ENCODE measurements at places on chromosomes 12 and 14.

DNA sequence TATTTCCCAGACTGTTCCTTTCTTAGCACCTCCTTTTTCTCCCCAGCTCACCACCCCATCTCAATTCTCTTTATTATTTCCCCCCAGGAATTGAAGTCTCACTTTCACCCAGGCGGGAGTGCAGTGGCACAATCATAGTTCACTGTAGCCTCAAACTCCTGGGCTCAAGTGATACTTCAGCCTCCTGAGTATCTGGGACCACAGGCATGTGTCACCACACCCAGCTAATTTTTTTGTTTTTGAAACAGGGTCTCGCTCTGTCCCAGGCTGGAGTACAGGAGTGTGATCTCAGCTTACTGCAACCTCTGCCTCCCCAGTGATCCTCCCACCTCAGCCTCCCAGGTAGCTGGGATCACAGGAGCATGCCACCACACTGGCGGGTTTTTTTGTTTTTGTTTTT lies 11.0 kb downstream of the RACGAP1 start:
- no peak for DNase-seq

GRCh38 chr14:75274050-75274898 lies 4.4 kb upstream of the FOS start:
- no peak for DNase-seq

- no peak for DNase-seq
These were observed 150.9 kb upstream of the GRIP1 start for GRCh38 chr12:66829660-66830325.

DNA sequence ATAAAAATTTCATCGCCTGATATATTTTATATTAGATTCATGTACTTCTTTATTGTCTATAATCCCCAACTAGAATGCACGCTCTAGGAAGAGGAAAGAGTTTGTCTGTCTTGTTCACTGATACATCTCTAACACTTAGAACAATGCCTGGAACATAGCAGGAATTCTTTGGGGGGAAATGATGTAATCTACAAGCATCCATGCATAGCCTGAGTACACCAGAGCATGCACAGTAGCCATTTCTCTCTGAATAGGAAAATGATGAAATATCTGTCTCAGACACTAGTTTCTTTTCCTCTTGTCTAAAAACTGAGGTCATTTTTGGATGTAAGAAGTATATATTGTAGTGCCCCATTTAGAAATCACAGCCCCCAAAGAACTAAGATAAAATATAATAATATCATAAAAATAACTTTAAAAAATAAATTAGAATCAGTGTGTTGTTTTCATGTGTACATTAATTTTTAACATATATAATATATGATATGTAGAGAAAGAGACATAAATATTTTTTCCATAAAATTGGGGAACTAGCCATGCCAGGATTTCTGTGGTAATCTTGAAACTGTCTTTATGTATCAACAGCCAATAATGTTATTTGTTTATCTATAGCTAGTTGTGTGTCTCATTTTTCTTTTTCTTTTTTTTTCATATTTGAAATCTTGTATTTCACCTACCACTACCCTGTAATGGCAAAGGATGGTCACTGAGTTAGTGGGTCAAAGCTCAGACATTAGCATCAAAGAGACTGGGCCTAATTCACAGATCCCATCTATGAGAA lies 155.6 kb upstream of the TMCC3 start:
- no peak for DNase-seq

DNA sequence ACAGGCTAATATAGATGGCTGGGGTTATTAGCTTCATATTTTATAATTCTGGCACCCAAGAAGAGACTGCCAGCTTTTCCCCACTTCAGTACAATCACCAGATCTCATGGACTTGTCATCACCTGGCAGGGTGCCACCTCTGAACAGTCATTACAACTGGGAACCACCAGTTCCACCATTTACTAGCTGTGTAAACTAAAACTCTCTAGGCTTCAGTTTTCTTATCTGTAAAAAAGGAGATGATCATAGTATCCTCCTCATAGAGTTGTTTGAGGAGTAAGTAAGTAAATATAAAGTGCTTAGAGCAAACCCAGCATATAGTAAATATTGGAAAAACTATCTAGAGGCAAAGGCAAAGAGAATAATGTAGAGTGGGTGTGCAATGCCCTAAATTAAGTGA lies 19.3 kb downstream of the CPNE8 start:
- no peak for DNase-seq

- DNase-seq = peak; percentile 71
These were observed at the start of gene CD63 for GRCh38 chr12:55728939-55729818. Gene CD63 (minus strand): TSS chr12:55729009. CDS start chr12:55728341, 668 bp downstream.

DNA sequence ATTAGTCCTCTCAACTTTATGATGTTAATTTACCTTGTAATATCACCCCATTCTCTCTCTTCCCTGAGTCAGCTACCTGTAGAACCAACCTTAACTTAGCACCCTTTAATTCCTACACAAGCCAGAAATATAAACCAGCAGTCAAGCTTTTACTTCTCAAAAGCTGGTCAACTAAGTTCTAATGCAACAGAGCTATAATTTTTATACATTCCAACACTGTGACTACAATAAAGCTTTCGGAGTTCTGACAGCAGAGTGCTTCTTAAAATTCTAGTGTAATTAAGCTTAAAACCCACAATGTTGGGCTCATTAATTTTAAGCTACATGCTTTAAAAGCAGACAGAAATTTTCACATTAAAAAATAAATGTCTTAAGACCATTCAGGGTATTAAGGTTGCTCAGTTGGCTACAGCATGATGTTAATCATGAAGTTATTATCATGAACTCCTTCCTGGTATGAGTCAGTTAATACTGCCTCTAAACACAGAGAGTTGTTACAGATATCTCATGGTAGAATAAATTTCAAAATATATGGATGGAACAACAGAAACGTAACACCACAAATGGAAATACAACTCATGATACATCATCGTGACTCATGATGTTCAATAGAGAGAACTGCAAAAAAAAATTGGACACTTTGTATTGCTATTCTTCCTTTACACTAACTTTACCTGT lies 126.7 kb downstream of the EPS8 start:
- DNase-seq = no peak

DNA sequence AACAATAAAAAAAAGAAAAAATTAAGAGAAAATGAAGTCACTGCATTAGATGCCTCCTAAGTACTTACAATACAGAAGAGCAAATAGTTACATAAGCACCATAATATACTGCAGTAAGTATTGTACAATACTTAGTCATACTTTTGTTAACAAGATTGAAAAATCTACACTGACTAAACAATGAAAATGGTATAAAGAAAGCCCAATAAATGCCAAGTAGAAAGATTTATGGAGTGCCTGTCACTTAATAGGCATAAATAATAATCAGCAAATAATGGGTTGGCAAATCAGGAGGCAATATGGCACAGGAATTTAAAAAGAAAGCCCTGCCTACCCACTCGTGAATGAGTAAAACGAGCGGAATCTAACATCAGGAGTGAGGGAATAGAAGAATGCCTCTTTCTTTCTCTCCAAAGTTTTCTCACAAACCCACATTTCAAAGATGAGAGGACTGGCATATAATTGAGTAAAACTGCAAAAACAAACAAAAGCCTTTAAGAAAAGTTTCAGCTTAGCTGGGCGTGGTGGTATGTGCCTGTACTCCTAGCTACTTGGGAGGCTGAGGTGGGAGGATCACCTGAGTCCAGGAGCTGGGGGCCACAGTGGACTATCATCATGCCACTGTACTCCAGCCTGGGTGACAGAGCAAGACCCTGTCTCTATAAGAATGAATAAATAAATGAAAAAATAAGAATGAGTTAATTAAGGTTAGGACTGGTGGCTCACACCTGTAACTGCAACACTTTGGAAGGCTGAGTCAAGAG lies 36.1 kb downstream of the CRY1 start:
- DNase-seq = no peak

DNA sequence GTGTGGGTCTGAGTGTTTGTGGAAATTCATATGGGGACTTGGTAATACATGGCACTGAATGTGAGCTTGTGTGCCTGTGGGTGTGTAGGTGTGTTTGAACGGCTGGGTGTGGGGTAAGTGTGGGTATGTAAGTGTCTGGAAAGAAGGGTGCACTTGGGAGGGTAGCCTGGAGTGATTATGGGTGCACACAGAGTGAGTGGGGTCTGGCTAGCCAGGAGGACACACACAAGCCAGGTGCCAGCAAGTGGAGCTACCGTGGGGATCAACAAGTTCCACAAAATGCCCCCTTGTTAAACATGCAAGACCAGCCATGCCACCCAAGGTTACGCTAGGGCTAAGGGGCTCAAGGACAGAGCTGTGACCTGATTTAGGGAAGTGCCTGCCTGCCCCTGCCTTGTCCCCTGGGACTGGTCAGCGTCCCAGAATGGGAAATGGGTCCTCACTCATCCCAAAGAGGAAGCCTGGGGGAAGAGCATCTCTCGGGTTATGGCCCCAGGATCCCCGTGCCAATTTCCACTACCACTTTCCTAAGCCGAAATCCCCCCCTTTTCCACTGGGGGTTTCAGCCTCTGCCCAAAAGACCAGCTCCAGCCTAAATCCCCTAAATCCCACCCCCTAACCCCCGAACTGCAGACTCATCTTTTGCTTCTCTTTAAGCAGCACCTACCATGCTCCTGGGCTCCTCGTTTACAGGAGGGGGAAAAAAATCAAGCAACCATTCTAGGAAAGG lies 118.6 kb downstream of the DICER1 start:
- no peak for DNase-seq

GRCh38 chr14:80464531-80465149 lies 253.3 kb upstream of the DIO2 start:
- no peak for DNase-seq

DNA sequence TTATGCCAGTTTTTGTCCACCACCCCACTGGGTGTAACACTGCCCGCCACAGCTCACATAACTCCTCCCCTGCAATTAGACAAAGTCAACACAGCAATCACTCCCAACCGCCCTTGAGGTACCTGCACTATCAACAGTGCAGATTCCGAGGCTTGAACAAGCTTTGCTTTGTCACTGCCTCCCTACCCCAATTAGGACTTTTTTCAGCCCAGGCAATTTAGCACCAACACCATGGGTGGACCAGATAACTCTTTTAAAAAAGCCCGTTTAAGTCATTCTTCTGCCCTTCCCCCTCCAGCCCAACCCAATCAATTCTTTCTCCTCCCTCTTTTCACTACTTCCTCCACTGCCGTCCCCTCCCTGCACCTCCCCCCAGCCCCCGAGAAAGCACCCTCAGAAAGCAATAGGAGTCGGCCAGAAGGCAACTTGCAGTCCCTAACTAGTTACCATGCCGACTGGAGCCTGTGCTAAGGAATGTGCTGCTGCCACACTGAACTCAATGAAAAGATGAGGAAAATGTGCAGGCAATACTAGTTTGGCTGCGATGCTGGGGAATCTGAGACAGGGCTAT lies 45.7 kb upstream of the OTX2 start:
- no peak for DNase-seq

DNA sequence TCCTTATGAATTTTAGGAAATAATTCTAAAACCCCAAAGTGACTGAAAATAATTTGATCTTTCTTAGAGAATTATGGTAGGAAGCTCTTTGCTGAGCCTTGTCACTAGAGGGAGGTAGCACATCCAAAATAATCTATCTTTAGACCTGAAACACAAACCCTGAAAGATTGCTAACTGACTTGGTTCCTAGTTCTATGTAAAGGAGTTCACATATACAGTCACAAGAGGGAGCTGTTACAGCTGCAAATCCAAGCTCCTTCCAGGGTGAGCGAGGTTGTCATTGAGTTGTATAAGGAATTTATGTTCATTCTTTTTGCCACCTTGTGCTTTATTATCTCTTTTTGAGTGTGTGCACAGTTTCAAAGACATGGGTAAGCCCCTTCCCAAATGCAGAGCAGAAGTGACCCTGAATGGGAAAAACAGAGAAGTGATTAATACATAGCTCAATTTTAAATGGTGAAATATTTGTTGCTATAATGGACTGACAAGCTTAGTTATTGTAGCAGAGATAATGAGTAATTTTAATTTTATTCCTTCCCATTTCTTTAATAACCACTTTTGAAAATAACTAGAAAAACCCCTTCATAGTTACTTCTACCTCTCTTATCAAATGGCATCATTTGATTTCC lies 387.9 kb downstream of the DAD1 start:
- no peak for DNase-seq

DNA sequence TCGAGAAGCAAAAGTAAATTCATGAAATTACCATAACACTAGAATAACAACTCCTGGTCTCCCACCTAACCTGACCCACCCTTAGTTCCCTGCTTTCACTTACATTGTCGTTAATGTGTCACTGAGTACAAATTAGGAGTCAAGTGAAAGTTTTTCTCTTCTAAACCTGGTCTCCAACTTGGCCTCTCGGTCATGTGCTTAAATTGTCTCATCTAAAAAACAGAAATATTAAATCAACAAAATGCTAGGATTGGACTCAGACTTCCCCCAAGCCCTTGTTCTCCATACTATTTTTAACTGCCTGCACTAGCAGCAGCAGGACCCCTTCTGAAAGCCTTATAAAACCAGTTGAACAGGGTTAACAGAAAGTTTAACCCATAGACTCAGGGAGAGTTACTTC lies 1.8 kb upstream of the BTG1 start:
- DNase-seq = no peak

DNA sequence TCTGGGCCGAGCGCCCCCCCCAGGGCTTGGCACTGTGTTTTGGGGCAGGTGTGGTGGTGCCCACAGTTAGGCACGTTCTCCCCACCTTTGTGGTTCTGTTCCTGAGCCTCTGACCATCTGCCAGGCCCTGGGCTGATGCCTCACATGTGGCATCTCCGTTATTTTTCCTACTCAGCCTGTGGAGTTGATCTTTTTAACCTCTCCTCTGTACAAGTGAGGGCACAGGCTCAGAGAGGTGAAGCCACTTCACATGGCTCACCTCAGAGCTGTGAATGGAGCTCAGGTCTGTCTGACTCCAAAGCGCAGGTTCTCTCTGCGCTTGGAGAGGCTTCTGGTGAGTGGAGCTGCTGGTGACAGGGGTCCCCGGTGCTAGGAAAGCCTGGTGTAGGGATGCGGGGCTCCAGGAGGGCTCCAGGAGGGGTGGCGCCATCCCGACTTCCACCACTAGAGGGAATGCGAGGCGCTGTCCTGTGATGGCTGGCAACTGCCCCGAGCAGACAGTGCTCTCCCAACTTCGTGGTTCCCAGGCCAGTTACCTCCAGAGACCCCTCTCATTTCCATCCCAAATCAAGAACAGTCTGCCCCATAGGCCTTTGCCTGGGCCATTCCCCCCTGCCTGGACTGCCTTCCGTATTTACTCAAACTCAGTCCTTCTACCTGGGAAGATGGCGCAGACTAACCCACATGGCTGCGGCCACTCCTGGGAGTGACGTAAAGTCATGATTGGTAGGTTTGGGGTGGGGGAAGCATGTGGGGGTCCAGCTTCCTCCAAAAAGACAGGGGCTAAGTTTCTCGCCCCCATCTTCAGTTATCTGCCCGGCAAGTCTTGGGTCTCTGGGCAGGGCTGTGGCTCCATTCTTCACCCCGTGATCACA lies 9.9 kb downstream of the BCL7A start:
- peak; percentile 63 for DNase-seq
